T-helper 1 cell treated with Interleukin-12 subunit alpha and Interleukin-12 subunit beta and Interleukin-4 antibody, amounts not matched to agents 30 ng/mL and 1 ng/mL, for 36 hours (primary cell): ENCODE measurements at places on chromosomes 7 and 10. TPM values are rescaled to one million over a fixed set of nuclear protein-coding genes. Genes with fewer than 3 reads are reported as not detected.

TAS2R4 gene
- total RNA-seq = 0.83 and 1.3 TPM in 2 replicates

ADAM22 gene
- total RNA-seq = 1.2 TPM in 2 replicates

PNLIP gene
- not detected in 2 replicates for total RNA-seq

AQP1 gene
- 0.10 and 0.34 TPM in 2 replicates for total RNA-seq

ERVW-1 gene
- not detected in 2 replicates for total RNA-seq

SPDYE5 gene
- total RNA-seq = not detected in 2 replicates

PLEKHA1 gene
- 4.2 and 5.5 TPM in 2 replicates for total RNA-seq

C10orf143 gene
- total RNA-seq = 2.7 and 4.4 TPM in 2 replicates

LIPA gene
- total RNA-seq = 13.0 and 14.6 TPM in 2 replicates

TMEM176A gene
- not detected in 2 replicates for total RNA-seq

OR2A12 gene
- total RNA-seq = not detected in 2 replicates

MLXIPL gene
- not detected in 2 replicates for total RNA-seq

GPR85 gene
- not detected in 2 replicates for total RNA-seq
